ENCODE measurements at places on chromosomes 2 and 18. TPM values are rescaled to one million over a fixed set of nuclear protein-coding genes. Genes with fewer than 3 reads are reported as not detected.

- DNase-seq: peak; percentile 56
These were observed 96.1 kb downstream of the PID1 start for GRCh38 chr2:229174794-229175496.

GRCh38 chr2:99822474-99823207 is 319.7 kb downstream of the AFF3 start:
- peak; percentile 63 for DNase-seq

Gene CIB4
- not detected for polyA plus RNA-seq

- no peak for DNase-seq
These were observed 42.5 kb downstream of the ALK start for GRCh38 chr2:29878898-29879297.

DNA sequence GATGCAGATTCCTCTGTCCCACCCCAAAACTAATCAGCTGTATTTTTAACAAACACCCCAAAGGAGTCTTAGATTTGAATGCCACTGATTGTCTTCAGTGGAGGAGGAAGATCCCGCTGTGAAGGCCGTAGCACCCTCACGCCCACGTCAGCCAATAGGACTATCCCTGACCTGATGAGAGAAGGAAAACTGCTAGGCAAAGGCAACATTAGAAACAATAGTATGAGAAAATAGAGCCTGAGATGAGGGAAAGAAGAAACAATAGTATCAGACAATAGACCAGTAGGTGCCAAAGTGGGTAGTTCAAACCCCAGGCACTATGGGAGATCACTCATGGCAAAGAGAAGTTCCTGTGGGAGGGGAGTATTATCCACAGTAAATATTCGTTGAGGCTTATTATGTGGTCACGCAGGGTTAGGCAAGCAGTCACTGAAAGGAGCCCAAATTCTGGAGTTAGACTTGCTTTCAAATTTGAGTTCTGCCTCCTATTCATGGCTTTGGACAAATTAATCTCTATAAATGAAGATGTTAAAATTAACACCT is 2.8 kb downstream of the PCBP1 start:
- no peak for DNase-seq

Gene COL6A3
- 316 TPM for polyA plus RNA-seq

Gene BCS1L
- 38.8 TPM for polyA plus RNA-seq

Gene EVX2
- not detected for polyA plus RNA-seq

- DNase-seq: peak; percentile 60
These were observed at the start of gene KCNK3 for GRCh38 chr2:26692279-26692896. TSS of gene KCNK3 (plus strand) at chr2:26692722. CDS start at chr2:26692876, 154 bp downstream.

DNA sequence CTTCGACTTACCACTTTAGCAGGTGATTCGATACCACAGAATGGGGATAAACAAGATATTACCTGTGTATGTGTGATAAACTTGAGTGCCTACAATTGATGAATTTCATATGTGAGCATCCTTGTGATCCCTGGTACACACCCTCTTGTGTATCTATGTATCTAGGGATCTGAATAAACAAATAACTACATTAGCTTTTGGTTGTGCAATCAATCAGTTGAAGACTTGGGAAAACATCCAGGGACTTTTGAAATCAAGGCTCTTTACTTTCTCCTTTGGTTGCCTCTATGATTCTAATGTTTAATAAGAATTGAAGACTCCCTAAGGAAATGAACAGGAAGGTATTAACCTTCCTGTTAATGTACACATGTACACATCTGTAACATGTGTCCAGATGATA is 97.3 kb upstream of the DCC start:
- DNase-seq: no peak

DNA sequence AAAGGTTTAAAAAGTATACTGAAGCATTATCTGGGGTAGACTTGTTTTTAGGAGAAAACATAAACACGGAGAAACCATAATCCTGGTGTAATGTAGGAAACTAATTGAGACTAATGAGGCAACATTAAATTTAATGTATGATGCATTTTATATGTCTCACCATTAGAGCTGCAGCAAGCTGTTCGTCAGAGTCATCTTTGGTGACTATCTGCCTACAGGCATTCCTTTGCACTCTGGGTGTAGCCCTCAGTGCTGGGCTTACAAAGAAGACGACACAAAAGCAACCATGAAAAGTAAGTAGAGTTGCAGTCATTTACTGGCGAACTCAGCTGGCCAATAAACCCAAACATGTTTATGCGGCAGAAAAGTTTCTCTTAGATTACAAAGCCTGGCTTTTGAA is 415.3 kb upstream of the ZEB2 start:
- no peak for DNase-seq

Measured in fibroblast of lung (primary cell).